NAMALWA (cell line): ENCODE measurements at places on chromosomes 4 and X.

DNA sequence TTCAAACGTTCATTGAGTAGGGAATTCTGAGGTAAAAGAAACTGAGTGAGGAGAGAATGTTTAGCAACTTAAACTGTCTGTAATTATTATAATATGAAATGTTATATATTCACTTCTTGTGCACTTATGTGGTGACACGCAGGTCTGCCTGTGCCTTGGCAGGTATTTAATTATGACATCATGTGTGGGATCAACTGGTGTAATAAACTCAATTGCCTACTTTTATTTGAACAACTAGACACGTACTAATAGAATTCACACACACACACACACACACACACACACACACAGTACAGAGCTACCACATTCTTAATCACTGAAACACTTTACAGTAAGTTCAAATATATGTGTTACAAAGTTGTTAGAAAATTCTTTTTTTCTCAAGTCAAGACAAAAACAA, 20.7 kb upstream of the SLC25A31 start:
- DNase-seq, result no peak

- DNase-seq, result no peak
These were observed 1082.3 kb upstream of the PABPC4L start for GRCh38 chr4:135283934-135284333.

- DNase-seq, result peak; percentile 28
These were observed 42.5 kb downstream of the RTL9 start for GRCh38 chrX:110401135-110401534.

DNA sequence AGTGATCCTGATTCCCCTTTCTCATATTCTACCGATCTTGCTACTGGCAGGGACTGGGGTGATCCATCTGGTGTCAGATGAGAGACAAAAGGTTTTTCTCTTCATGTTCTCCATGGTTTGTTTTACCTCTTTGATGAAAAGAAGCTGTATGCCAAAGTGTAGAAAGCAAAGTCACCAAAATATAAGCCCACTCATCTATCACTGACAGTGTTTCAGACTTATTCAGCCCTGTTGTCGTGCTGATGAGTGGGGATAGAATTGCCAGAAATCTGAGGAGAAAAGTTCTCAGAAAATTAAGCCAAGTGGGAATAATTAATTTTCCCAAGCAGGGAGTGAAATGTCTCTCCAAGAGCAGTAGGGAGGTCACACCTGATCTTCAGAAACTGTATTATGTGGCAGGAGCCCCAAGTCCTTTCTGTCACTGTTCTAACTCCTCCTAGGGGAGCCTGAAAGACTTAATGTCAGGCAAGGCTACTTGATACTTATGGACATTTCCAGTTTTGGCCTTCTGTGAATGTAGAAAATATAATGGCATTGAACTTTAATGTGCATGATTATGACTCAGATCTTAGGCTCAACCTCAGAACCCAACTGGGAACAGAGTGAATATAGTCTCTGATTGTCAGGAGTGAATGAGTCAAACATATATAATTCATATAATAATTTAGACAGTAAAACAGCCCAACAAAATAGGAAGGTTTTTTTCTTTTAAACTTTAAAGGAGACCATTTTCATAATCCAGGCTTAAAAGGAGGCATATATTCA, 298.1 kb downstream of the ANKRD50 start:
- no peak for DNase-seq

DNA sequence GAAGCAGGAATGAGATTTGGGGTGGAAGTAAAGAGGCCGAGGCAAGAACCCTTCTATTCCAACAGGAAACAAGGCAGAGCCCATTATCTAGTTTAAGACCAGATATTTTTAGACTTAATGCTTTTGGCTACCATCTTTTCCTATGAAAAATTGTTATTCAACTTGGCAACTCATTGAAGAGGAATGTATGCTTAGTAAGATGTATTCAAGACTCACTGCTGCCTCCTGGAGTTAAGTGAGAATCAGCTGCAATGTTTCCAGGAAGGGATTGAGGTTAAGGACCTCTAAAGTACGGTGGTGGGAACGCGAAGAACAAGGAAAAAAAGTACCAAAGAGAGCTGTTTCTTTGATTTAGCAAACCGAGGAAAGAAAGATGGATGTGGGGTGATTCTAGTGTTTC, 89.1 kb downstream of the RAPGEF2 start:
- peak; percentile 49 for DNase-seq

DNA sequence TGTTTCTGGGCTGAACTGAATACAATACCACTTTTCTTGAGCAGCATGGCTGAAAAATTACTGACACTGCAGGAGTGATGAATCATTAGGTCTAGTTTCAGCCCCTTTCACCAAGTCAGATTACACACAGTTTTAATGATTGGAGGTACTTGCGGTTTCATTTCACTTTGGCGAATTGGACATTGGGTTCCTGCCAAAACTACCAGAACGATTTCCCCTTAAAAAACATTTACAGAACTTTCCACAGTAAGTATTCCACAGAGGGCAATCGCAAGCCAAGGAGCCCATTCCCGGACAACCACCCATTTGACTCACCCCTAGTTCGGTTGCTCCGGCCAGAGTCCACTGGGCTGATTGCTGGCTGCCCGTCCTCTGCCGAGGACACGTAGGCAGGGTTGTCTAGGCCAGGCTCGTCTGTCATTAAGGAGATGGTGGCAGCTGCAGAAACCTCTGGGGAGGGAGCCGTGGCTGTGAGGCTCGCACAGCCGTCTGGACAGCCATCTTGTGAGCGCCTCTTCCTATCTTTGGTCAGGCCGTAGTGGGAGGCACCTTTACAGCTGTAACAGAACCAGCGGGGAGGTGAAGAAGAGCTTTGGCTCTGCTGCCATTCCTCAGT, 83.5 kb downstream of the LNX1 start:
- DNase-seq, result no peak

GRCh38 chr4:37976507-37976906, 16.3 kb downstream of the PTTG2 start:
- no peak for DNase-seq

- DNase-seq, result no peak
These were observed 73.5 kb downstream of the CHRDL1 start for GRCh38 chrX:110722135-110722534.

DNA sequence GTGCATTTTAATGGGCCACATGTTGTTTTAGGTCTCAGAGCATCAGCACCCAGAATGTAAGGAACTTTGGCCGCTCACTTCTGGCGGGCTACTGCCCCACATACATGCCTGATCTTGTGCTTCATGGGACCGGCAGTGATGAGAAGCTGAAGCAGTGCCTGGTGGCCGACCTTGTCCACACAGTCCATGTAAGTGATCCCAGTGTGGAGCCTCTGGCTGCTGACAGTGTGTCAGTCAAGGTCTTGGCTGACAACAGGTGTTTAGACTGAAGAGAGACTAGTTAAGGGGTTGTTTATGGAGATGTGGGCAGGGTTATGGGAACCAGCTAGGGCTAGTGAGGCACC, 101.4 kb downstream of the FNIP2 start:
- no peak for DNase-seq

- peak; percentile 59 for DNase-seq
These were observed 19.9 kb downstream of the COPS4 start for GRCh38 chr4:83054928-83055327.

- DNase-seq, result no peak
These were observed 88.1 kb upstream of the TSPAN5 start for GRCh38 chr4:98746530-98746929.

GRCh38 chrX:48558271-48558670, 16.0 kb upstream of the RBM3 start:
- no peak for DNase-seq

GRCh38 chrX:6325437-6325836, 96.8 kb upstream of the NLGN4X start:
- DNase-seq, result no peak

GRCh38 chr4:72893354-72894066, 176.0 kb downstream of the COX18 start:
- DNase-seq, result no peak

DNA sequence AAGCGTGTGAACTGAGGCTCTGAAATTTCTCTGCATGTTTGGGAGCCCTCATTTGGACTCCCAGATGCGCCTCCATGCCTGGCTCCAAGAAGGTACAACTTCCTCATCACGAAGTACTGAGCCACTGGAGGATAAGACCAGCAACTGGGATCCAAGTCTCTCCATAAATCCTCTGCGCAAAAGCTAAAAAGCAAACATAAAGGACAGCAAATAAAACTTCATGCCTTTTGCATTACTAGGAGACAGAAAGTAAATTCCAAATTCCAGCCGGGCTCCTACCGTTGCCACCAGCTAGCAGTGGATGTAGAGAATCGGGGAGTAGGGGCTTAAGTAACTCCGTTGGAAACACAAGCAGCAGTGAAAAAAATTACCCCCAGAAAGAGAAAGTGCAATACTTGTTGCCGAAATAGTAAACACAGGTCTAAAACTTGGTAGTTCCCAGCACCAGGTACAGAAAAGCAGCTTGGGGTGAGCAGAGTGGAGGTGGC, 477.1 kb upstream of the TENM3 start:
- no peak for DNase-seq

GRCh38 chr4:41217374-41217773, 3.0 kb upstream of the APBB2 start:
- DNase-seq, result no peak
